ENCODE measurements at places on chromosomes 6 and 20. TPM values are rescaled to one million over a fixed set of nuclear protein-coding genes. Genes with fewer than 3 reads are reported as not detected.

TRIM31 gene
- polyA plus RNA-seq: not detected

ADAM33 gene
- polyA plus RNA-seq: 0.06 TPM

TOX2 gene
- polyA plus RNA-seq: 7.0 TPM

CDH4 gene
- polyA plus RNA-seq: 0.18 TPM

YIPF3 gene
- polyA plus RNA-seq: 470 TPM

SLC16A10 gene
- 0.18 TPM for polyA plus RNA-seq

SLC17A9 gene
- polyA plus RNA-seq: 48.3 TPM

USP49 gene
- polyA plus RNA-seq: 2.4 TPM

MACROD2 gene
- 0.46 TPM for polyA plus RNA-seq

ANKRD6 gene
- polyA plus RNA-seq: 3.4 TPM

TRERF1 gene
- 0.73 TPM for polyA plus RNA-seq

STX11 gene
- 8.9 TPM for polyA plus RNA-seq

TGM6 gene
- not detected for polyA plus RNA-seq

ULBP1 gene
- 1.4 TPM for polyA plus RNA-seq

SOX18 gene
- polyA plus RNA-seq: 21.8 TPM

CST5 gene
- not detected for polyA plus RNA-seq

APCDD1L gene
- 0.17 TPM for polyA plus RNA-seq

SRSF12 gene
- polyA plus RNA-seq: 0.06 TPM

C20orf96 gene
- 17.7 TPM for polyA plus RNA-seq

VSX1 gene
- polyA plus RNA-seq: not detected

CDSN gene
- polyA plus RNA-seq: 0.03 TPM

RNF144B gene
- polyA plus RNA-seq: 18.1 TPM

ACOT13 gene
- 7.7 TPM for polyA plus RNA-seq

LY6G6C gene
- polyA plus RNA-seq: 0.41 TPM
